A549 treated with GW870086 at 1 μM for 4 hours (cell line): ENCODE measurements at places on chromosomes 1 and 21. TPM values are rescaled to one million over a fixed set of nuclear protein-coding genes. Genes with fewer than 3 reads are reported as not detected.

The CFHR2 gene
- not detected in 5 replicates for total RNA-seq

The SGIP1 gene
- total RNA-seq = not detected in 5 replicates

The FAAH gene
- 0.54 to 0.72 TPM (median 0.56 TPM) in 5 replicates for total RNA-seq

The ZNF648 gene
- not detected in 5 replicates for total RNA-seq

The ZNF683 gene
- not detected in 5 replicates for total RNA-seq
